Thymus (tissue), 14 donors: ENCODE measurements at places on chromosomes 3 and 15. TPM values are rescaled to one million over a fixed set of nuclear protein-coding genes. Genes with fewer than 3 reads are reported as not detected.

The TRIP4 gene
- total RNA-seq: 14.5 TPM

- peaks cover 25% of the 10 kb centered on the region for H3K4me1 ChIP-seq
- DNase-seq: no peak
- H3K27ac ChIP-seq: peak overlapping the region; percentile 54
- H3K4me3 ChIP-seq: peak overlapping the region; percentile 88
Observed at GRCh38 chr15:90871716-90872485, 3.5 kb downstream of the FURIN start.

DNA sequence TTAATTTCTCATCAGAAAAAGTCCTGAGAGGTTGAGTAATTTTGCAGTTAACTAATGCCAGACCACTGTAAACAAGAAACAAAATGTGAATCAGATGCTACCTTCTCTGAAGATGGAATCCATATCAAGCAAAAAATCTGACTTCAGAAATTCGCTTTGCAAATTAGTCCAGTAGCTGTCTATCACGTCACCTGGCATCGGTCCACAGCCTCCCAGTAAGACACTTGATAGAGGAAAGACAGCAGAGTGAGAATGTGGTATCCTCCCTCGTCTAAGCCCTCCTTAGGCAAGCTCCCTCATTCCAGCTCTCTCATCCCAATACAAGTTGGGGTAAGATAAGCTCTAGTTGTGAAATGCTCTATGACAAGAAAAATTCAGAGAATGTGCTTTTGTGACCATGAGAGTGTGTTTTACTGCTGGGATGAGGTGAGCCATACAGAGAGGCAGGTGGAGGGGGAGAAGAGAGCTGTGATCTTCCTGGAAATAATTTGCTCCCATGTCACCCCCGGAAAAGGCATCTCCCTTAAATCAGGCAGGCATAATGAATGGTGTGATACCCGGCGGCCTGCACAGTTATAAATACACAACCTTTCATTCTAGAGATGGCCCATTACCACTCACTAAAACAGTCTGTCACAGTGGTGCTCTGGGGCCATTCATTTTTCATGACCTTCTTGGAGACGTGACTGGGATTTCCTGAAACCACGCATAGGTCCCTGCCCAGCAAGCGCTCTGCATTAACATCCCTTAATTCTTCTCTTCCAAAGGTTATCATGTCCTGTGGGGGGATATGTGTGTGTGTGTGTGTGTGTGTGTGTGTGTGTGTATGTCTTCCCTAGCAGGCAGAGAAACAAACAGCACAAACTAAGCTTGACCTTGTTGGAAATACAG, 602.0 kb upstream of the KCNMB2 start:
- H3K27ac ChIP-seq: no peak overlapping the region
- H3K4me3 ChIP-seq: no peak overlapping the region
- H3K36me3 ChIP-seq: no peaks in the 10 kb centered on the region
- no peak for DNase-seq
- no peaks in the 10 kb centered on the region for H3K4me1 ChIP-seq

The CHAC1 gene
- 0.47 TPM for total RNA-seq

DNA sequence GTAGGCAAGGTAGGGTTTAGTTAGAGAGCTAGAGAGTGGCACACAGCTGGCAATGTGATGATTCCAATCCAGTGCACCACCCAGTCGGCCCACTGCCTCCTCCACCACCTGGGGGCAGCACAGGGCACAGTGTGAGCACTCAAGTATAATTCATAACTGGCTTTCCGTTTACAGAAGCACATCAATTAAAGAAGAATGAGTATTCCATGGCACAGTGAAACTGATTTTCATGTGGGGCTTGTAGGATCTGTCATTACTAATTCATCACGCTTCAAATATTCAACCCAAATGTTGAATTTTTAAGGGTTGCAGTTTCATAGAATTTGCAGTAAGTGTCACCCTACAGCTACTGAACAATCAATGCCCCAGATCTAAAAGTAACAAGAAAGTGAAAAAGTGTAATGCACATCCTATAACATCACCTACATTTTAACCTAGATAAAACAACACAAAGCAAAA, 149.9 kb downstream of the IGSF11 start:
- DNase-seq: peak; percentile 45
- H3K4me1 ChIP-seq: no peaks in the 10 kb centered on the region
- H3K36me3 ChIP-seq: no peaks in the 10 kb centered on the region
- H3K27ac ChIP-seq: no peak overlapping the region
- H3K4me3 ChIP-seq: no peak overlapping the region

- peaks cover 28% of the 10 kb centered on the region for H3K36me3 ChIP-seq
- no peaks in the 10 kb centered on the region for H3K27me3 ChIP-seq
- DNase-seq: no peak
Observed at GRCh38 chr3:4741404-4742307, 237.6 kb upstream of the BHLHE40 start.

The CLDN16 gene
- 0.52 TPM for total RNA-seq

The GATA2 gene
- total RNA-seq: 0.57 TPM

The CCDC33 gene
- total RNA-seq: 1.4 TPM

DNA sequence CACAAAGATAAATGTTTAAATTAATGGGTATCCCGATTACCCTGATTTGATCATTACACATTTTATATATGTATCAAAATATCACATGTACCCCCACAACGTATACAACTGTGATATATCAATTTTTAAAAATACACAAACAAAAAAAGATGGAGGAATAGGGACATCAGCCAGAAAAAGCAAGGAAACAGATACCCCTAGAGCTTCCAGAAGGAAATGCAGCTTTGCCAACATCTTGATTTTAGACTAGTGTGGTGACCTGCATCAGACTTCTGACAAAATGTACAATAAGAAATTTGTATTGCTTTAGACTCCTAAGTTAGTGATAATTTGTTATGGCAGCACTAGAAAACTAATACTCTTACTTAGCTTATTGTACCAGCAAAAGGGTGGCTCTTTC, 483.8 kb downstream of the TUSC7 start:
- no peaks in the 10 kb centered on the region for H3K27me3 ChIP-seq
- H3K4me1 ChIP-seq: no peaks in the 10 kb centered on the region
- no peak overlapping the region for H3K4me3 ChIP-seq
- no peak overlapping the region for H3K27ac ChIP-seq
- no peaks in the 10 kb centered on the region for H3K36me3 ChIP-seq

DNA sequence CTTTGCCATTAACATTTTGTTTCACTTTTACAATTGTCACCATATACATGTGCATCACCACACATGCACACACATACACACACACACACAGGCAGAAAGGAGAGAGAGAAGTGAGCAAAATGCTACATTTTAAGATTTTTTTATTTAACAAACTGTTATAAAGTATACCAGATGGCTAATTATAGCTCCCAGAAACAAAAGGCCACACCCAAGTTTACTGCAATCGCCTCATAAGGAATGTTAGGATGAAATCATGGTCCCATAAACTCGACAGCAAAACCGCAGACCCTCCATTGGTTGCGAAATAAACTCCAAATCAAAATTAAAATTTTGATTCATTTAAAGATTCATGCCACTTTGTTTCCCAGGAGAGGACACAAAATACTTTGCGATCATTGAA, 16.1 kb upstream of the C15orf61 start:
- H3K4me1 ChIP-seq: no peaks in the 10 kb centered on the region
- no peaks in the 10 kb centered on the region for H3K27me3 ChIP-seq
- H3K36me3 ChIP-seq: no peaks in the 10 kb centered on the region
- no peak for DNase-seq
- no peak overlapping the region for H3K4me3 ChIP-seq

DNA sequence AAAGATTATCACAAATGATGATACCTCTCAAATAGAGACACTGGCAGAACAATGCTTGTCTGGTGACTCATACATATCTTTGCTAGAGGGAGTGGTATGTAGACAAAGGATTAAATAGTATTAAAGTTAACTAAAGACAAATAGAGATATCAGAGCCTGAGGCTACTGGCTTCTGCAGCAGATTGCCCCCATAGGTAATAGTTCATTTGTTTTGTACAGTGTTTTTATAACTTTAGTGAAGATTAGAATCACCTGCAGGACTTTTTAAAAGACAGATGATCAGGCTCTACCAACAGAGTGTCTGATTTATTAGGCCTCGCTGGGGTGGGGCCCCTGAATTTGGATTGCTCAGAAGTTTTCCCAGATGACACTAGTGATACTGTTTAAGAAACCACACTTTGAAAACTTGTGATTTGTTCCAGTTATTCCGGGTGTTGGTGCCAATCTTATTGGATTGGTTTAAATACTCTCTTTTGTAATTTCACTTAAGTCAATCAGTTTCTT, 96.4 kb downstream of the NAALADL2 start:
- DNase-seq: no peak
- no peaks in the 10 kb centered on the region for H3K4me1 ChIP-seq
- no peak overlapping the region for H3K27ac ChIP-seq
- H3K36me3 ChIP-seq: no peaks in the 10 kb centered on the region
- H3K27me3 ChIP-seq: no peaks in the 10 kb centered on the region
- H3K4me3 ChIP-seq: no peak overlapping the region

- H3K4me1 ChIP-seq: no peaks in the 10 kb centered on the region
- DNase-seq: no peak
- H3K4me3 ChIP-seq: no peak overlapping the region
- no peak overlapping the region for H3K27ac ChIP-seq
Observed at GRCh38 chr3:111428301-111428700, 113.7 kb upstream of the CD96 start.

The KBTBD13 gene
- under 0.01 TPM for total RNA-seq

DNA sequence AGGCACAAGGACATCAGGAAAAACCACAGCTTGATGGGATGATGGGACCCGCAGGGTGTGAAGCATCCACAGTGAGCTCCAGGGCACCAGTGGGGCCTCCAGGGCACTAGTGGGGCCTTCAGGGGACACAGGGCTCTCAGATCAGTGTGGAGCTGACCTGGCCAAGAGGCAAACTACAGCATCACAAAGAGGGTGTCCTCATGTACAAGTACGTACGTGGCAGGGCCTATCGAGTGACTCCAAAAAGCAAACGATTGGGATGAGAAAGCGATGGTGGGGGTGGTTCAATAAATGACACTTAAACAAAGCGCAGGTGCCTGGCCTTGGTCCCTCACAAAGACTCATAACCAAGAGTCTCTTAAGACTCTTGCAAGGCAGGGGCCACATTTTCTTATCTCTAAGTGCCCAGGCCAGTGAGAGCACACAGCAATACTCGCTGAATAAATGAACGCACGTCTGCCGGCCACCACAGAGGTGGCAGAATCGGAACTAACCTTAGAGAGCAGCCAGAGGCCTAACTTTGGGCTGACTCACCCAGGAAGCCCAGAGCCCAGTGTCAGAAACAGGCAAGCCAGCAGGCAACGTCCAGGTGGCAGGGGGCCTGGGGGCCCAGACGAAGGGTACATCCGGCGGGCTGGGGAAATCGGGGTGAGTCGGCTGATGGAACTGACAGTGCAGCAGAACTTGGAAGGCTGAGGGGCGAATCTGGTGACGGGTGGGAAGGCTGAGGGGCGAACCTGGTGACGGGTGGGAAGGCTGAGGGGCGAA, 8.7 kb downstream of the PCSK6 start:
- peaks cover 3% of the 10 kb centered on the region for H3K27me3 ChIP-seq
- no peak for DNase-seq
- no peak overlapping the region for H3K4me3 ChIP-seq
- H3K36me3 ChIP-seq: no peaks in the 10 kb centered on the region
- no peak overlapping the region for H3K27ac ChIP-seq

DNA sequence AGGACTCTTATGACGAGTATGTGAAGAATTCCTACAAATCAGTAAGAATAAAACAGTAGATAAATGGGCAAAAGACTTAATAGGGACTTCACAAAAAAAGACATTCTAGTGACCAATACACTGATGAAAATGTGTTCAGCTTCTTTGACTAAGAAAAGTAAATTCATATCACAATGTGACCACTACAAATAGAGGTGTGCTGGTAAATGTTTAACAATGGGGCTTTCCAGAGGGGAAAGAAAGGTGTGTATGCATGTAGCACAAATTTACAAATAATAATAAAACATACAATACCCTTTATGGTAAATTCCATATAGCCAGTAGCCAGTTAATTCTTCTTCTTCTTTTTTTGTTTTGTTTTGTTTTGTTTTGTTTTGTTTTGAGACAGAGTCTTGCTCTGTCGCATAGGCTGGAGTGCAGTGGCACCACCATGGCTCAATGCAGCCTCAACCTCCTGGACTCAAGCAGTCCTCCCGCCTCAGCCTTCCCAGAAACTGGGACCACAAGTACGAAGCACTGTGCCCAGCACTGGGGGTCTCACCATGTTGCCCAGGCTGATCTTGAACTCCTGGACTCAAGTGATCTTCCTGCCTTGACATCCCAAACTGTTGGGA, 17.5 kb upstream of the NMD3 start:
- no peak overlapping the region for H3K4me3 ChIP-seq
- DNase-seq: no peak
- no peaks in the 10 kb centered on the region for H3K4me1 ChIP-seq
- H3K27ac ChIP-seq: no peak overlapping the region
- no peaks in the 10 kb centered on the region for H3K36me3 ChIP-seq
- H3K27me3 ChIP-seq: no peaks in the 10 kb centered on the region

The ZMYND10 gene
- total RNA-seq: 0.66 TPM

The TIMP4 gene
- total RNA-seq: 0.66 TPM

DNA sequence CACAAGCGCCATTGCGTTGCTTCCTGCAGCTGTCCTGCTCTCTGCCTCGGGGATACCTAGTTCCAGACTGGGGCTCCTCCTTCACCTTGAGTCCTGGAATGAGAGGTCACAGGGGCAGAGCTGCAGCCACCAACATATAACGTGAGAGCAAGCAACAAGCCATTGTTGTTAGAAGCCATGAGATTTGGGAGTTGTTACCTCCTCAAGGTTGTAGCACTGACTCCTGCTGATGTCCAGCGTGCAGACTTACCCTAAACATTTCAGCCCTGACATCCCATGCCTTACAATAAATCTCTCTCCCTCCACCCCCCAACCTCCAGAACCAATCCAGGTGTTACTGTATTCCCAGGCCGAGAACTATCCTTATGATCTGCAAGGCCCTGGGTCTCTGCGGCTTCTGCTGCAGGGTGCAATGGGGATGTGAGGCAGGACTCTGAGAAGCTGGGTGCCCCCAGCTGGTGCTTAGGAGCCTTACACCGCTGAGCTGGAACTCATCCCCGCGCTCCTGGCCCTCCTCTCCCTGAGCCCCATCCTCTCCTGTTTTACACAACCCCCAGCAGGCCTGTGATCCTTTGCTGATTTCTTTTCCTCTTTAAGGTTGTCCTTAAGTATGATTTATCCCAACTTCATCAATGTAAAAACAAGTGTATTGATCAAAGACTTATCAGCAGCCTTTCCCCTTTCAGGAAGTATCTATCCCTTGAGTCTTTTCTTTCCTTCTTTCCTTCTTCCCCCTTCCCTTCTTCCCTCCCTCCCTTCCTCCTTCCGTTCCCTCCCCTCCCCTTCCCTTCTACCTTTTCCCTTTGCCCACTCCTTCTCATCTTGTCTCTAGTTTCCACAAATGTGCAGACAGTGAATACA, 84.2 kb upstream of the ABHD2 start:
- no peak overlapping the region for H3K27ac ChIP-seq
- H3K4me1 ChIP-seq: no peaks in the 10 kb centered on the region
- no peaks in the 10 kb centered on the region for H3K27me3 ChIP-seq
- DNase-seq: no peak

The FOXB1 gene
- total RNA-seq: 0.05 TPM
